ENCODE measurements at places on chromosomes 3 and 15. TPM values are rescaled to one million over a fixed set of nuclear protein-coding genes. Genes with fewer than 3 reads are reported as not detected.

The POPDC2 gene
- polyA plus RNA-seq = 8.4 TPM

The CCRL2 gene
- polyA plus RNA-seq = 0.92 TPM

The CCR9 gene
- 0.23 TPM for polyA plus RNA-seq

The IMPG2 gene
- polyA plus RNA-seq = 0.30 TPM

The WDR76 gene
- 14.4 TPM for polyA plus RNA-seq

The EFCC1 gene
- polyA plus RNA-seq = 1.1 TPM

The C3orf70 gene
- polyA plus RNA-seq = 8.2 TPM

The ZPLD1 gene
- 0.12 TPM for polyA plus RNA-seq

The CPLX3 gene
- not detected for polyA plus RNA-seq

The ADIPOQ gene
- 0.29 TPM for polyA plus RNA-seq

The TUSC7 gene
- polyA plus RNA-seq = not detected

The CTXN2 gene
- polyA plus RNA-seq = not detected

The ANKRD34C gene
- polyA plus RNA-seq = 0.11 TPM

The TNFAIP8L3 gene
- polyA plus RNA-seq = 1.6 TPM

The CSK gene
- 48.4 TPM for polyA plus RNA-seq

The TIMP4 gene
- 0.93 TPM for polyA plus RNA-seq

The SEMA5B gene
- polyA plus RNA-seq = 25.6 TPM

The CKMT1A gene
- 2.6 TPM for polyA plus RNA-seq

The SCN11A gene
- 1.4 TPM for polyA plus RNA-seq

The DLL4 gene
- 5.8 TPM for polyA plus RNA-seq

The RYR3 gene
- polyA plus RNA-seq = 5.6 TPM

The TNNC1 gene
- 7.4 TPM for polyA plus RNA-seq

The CDHR4 gene
- 0.12 TPM for polyA plus RNA-seq

The CAND2 gene
- polyA plus RNA-seq = 12.4 TPM

The GADL1 gene
- 2.7 TPM for polyA plus RNA-seq

The DUOX1 gene
- 5.4 TPM for polyA plus RNA-seq

The DAZL gene
- polyA plus RNA-seq = not detected

The NDN gene
- polyA plus RNA-seq = 76.8 TPM

The HYAL3 gene
- 2.9 TPM for polyA plus RNA-seq

The CCDC13 gene
- 2.7 TPM for polyA plus RNA-seq

The CP gene
- polyA plus RNA-seq = 1.6 TPM

The DUT gene
- polyA plus RNA-seq = 132 TPM

The GOLGA8G gene
- 0.14 TPM for polyA plus RNA-seq

The RBSN gene
- 27.0 TPM for polyA plus RNA-seq

The TMIE gene
- polyA plus RNA-seq = 0.45 TPM

The IMP3 gene
- 59.1 TPM for polyA plus RNA-seq

The GABRR3 gene
- not detected for polyA plus RNA-seq

The COMMD4 gene
- 109 TPM for polyA plus RNA-seq

The DCP1A gene
- polyA plus RNA-seq = 35.0 TPM

The ACP3 gene
- 61.3 TPM for polyA plus RNA-seq

The SLC12A6 gene
- polyA plus RNA-seq = 23.5 TPM

The HTR3E gene
- polyA plus RNA-seq = not detected

The NEK10 gene
- polyA plus RNA-seq = 1.8 TPM

The KCNMB2 gene
- 25.2 TPM for polyA plus RNA-seq

The ANKUB1 gene
- polyA plus RNA-seq = not detected

Measured in left renal pelvis (tissue), 4 donors.